ENCODE measurements at places on chromosomes 2 and 18.

DNA sequence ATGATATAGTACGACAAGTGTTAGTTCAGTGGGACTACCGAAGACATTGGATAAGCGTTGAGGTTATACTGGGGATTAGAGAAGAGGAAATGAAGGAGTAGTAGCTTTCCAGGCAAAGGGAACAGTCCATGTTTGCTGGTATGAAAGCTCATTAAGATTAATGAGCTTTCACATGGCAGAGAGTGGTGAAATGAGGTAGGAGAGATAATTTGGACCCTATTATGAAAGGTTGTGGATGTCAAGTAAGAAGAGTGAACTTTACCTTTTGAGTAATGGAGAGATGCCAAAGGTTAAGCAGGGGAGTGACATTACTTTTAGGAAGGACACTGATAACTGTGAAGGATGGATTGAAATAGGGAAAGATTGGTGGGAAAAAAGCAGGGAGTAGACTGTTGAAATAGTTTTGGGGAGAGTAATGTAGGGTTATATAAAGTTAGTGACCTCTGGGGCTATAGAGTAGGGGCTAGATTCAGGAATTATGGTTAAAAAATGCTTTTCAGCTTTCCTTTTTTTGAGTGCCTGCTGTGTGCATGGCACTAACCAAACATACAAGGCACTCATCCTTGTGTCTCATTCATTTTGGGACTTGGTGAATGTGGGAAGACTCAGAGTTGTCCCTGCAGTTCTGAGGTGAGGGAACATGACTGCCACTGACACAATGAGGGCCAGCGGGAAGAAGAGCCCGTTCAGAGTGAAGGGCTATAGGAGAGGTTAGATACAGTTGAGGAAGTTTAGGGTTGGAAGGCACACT, 87.2 kb upstream of the STON1 start:
- DNase-seq, result no peak

- DNase-seq, result no peak
Observed at GRCh38 chr2:124559236-124559635, 534.1 kb downstream of the CNTNAP5 start.

DNA sequence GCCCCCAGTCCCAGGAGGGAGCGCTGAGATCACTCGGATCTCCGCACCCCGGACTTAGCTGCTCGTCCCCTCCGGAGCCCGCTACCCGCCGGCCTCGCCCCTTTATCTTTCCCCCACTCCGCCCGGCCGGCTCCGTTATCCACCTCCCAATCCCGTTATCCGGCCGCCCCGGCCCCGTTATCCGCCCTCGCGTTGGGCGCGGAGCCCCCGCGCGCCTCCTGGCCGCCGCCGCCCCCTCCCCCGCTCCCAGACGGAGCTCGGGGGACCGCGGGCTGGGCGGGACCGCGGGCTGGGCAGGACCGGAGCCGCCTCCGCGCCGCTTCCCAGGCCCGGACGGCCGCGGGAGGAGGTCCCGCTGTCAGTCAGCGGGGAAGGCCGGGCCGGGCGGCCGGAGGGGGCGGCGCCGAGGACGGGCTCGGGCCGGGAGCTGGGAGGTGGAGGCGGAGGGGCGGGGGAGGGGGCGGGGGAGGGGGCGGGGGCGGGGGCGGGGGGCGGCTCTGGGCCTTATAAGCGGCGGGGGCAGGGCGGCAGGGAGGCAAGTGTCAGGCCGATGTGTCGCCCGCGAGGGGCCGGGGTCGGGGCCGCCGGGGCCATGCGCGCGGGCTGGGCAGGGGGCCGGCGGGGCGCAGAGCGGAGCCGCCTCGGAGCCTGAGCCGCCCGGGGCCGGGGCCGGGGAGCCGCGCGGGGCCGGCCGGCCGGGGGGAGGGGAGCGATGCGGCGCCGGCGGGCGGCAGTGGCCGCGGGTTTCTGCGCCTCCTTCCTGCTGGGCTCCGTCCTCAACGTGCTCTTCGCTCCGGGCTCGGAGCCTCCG, at the start of gene PKDCC:
Gene PKDCC, plus strand, starts transcription at position 534 of the 811 bp plus-strand sequence. Its CDS starts 179 bp downstream, at position 713.
- no peak for DNase-seq

DNA sequence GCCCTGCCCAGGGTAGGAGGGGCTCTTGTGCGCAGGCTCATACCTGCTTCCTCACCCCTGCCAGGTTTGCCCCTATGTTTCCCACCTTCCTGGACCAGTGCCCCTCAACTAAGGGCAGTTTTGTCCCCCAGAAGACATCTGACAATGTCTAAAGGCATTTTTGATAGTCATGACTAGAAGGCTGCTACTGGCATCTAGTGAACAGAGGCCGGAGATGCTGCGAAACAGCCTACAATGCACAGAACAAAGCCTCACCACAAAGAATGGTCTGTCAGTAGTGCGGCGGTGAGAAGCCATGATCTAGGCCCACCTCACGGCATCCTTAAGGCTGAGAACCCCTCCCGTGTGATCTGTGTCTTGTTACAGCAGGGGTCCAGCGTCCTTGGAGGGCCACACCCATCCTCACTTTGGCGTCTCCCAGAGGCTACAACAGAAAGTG, 96.0 kb downstream of the TMEM17 start:
- DNase-seq, result no peak

- DNase-seq, result no peak
Observed at GRCh38 chr2:79487399-79487798, 25.5 kb upstream of the CTNNA2 start.

- DNase-seq, result no peak
Observed at GRCh38 chr18:9094307-9095226, 7.9 kb upstream of the NDUFV2 start.

- no peak for DNase-seq
Observed at GRCh38 chr18:9416563-9417072, 58.7 kb upstream of the RALBP1 start.

GRCh38 chr2:64165706-64166105, 21.5 kb upstream of the PELI1 start:
- DNase-seq, result no peak

DNA sequence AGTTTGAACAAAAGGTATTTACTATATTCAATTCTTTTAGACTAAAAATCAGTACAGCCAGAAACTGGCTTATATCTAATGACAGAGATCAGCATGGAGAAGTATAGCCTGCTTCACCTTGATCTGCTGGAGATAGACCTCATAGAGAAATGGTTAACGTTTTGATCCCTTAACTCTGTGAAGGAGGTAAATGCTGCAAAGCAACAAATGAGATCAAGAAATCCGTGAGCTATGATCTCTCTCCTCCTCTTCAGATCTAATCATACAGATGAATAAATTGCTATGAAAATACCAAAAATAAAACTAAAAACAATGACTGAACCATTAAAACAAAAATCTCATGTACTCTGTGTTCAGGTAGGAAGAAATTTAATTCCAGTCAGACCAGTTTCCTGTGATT, 42.8 kb downstream of the KLHL14 start:
- no peak for DNase-seq

- DNase-seq, result no peak
Observed at GRCh38 chr2:20994130-20994529, 49.7 kb downstream of the APOB start.

- DNase-seq, result no peak
Observed at GRCh38 chr2:105768176-105768575, 23.5 kb downstream of the NCK2 start.

GRCh38 chr2:189579585-189580186, 900 bp downstream of the SLC40A1 start:
- DNase-seq, result no peak

Data from stimulated activated CD8-positive, alpha-beta memory T cell treated with anti-CD3 and anti-CD28 coated beads, Interleukin-15, amount 100 ng/mL, for 24 hours (primary cell).